ENCODE measurements at places on chromosomes 1 and 21.
A peak's percentile ranks its signal among the peaks of the same experiment; 100 is the strongest.

GRCh38 chr1:33429332-33429731 lies 1.6 kb downstream of the PHC2 start:
- DNase-seq, result no peak

GRCh38 chr1:66313429-66313828 lies 220.5 kb upstream of the SGIP1 start:
- no peak for DNase-seq

- DNase-seq, result no peak
These were observed 2.9 kb downstream of the KRTCAP2 start for GRCh38 chr1:155170101-155170785.

- no peak for DNase-seq
These were observed 70.5 kb downstream of the CD2 start for GRCh38 chr1:116824631-116825206.

DNA sequence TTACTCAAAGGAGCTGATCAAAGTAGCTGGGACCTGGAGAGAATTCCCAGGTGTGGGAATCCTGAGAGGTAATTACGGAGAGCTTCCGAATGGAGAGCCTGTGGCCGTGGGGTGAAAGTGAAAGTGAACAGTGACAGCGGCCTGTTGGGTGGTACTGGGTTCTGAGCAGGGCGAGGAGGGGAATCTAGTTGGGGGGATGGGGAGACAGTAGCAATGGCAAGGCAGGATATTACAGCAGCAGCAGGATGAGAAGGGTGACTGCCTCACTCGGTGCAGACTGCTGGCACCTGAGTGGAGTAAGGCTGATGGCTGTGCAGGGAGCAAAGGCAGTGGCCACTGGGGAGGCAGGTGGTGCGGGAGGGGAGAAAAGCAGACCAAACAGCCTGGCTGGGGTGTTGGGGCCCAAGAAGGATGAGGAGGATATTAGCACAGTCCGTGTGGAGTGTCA lies 70.3 kb upstream of the PRDX6 start:
- no peak for DNase-seq

DNA sequence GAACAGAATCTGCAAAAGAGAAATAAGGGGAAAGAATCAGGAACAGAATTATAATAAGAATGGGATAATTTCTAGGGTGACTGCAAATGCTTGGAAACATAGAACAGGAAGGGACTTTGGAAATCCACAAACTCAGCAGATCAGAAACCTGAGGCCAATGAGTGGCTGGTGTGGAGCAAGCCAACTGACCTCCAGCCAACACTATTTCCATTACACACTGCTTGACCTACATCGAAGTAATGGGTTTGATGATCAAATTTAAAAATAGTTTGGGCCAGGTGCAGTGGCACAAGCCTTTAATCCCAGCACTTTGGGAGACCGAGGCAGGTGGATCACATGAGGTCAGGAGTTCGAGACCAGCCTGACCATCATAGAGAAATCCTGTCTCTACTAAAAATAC lies 284.9 kb downstream of the GRIK1 start:
- no peak for DNase-seq

DNA sequence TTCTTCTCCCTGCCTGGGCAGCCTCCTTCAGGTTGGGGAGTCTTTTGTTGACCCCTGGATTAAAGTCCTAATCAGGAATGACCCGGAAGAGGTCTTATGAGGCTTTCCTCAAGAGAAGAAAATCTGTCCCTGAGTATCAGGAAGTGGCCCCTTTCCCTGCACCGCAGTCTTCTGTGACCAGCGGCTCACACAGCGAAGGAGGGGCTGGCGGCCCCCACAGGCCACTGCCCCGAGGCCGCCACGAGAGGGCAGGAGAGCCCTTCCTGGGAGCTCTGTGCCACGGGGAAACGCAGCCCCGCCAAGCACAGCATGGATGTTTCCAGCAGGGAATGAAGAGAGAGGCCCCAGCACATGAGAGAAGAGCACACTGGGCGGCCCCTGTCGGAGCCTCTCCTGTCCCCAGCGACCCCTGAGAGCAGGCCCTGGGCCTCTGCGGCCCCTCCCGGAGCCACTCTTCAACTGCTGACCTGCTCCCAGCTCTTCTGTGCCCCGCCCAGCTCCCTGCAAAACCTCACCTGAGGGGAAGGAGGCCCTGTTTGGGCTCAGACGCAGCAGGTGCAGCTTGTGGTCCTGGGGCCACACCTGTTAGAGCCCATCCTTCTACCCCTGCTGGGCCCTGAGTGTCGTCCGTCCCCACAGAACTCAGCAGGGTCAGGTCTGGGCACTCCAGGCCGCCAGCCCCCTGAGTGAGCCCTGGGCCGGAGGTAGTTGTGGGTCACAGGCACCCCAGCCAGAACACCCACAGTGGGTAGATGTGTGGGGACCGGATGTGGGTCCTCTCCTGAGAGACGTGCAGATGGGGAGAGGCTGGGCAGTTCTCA lies 4.9 kb upstream of the POFUT2 start:
- DNase-seq, result peak; percentile 60

GRCh38 chr1:219812086-219812485 lies 116.3 kb downstream of the SLC30A10 start:
- no peak for DNase-seq

GRCh38 chr21:41885341-41886024 lies 6.3 kb upstream of the PRDM15 start:
- DNase-seq, result no peak

GRCh38 chr1:68087184-68087583 lies 36.8 kb upstream of the DIRAS3 start:
- no peak for DNase-seq

GRCh38 chr1:186717286-186717685 lies 37.1 kb upstream of the PTGS2 start:
- DNase-seq, result no peak

DNA sequence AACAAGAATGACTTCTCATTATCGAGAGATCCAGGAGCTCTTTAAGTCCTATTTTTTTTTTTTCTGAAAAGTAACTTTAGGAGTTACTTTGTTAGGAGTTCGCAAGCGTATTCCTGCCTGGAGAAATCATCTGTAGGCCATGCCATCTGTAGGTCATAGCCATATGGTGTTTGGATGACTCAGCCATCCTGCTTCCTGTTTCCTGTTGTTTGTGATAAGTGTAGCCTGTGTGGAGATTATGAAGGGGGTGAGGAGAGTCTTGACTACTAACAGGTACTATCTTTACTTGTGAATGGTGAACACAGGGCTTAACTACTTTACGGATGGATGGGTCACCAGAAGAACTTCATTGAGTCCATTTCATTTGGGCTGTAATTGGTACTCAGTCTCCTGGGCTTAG lies 327.2 kb downstream of the PTPRU start:
- DNase-seq, result no peak

- DNase-seq, result no peak
These were observed 12.6 kb downstream of the METTL13 start for GRCh38 chr1:171794085-171794484.

DNA sequence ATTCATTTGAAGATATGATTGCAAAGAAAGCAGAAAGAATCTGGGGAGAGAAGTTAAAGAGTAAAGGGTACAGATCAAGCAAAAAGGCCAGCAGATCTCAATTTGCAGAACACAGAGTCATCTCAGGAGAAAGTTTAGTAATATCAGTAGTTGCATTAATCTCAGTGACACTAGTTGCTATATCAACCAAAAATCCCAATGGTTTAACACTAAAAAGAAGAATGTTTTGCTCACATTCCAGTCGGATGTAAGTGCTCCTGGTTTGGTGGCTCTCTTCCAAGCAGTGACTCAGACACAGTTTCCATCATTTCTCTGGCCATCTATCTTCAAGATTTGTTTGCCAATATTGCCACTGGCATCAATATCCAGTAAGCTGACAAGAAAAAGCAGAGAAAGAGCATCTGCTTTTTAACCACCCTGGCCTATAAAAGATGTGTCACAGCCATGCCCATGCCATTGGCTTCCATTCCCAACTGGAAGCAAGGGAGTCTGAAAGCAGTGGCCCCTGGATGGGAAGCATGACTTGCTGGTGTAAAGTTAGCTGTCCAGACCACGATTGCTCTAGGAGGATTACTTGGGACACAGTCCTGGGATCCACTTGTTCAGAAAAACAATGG lies 45.5 kb upstream of the AIM2 start:
- DNase-seq, result no peak

- no peak for DNase-seq
These were observed 9.8 kb upstream of the CDC20 start for GRCh38 chr1:43348809-43349593.

Data from HL-60 (cell line).